CD4-positive, CD25-positive, alpha-beta regulatory T cell (primary cell): ENCODE measurements at places on chromosomes 5 and 9.

GRCh38 chr5:87048156-87048555 lies 219.5 kb upstream of the RASA1 start:
- no peak for DNase-seq

DNA sequence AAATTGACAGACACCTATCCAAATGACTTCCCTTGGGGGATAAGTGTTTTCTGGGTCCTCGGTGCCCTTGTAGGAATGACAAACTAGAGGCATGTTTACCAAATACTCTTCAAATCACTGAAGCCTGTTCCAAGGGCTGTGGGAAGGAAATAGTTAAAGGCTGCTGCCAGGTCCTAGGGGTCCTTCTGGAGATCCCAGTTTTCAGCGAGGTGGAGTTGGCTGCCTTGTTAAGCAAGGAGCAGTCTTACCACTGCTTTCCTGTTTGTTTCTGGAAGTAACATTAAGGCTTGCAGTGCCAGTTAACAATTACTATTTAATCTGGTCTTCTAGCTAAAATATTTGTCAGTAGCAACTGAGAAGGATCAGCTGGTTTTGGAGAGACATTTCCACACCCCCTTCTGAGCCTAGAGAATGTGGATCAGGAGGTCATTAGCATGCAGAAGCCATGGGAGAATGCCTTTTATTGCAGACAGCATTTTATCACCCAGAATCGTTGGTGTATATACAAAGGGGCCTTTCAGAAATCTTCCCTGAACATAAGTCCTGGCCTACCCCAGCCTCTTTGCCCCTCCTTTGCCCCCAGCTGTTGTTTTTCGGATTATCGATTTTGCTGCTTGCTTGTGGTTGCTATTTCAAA lies 238.8 kb downstream of the DMAC1 start:
- DNase-seq: no peak

GRCh38 chr9:7342229-7342628 lies 457.3 kb downstream of the DMAC1 start:
- DNase-seq: no peak

DNA sequence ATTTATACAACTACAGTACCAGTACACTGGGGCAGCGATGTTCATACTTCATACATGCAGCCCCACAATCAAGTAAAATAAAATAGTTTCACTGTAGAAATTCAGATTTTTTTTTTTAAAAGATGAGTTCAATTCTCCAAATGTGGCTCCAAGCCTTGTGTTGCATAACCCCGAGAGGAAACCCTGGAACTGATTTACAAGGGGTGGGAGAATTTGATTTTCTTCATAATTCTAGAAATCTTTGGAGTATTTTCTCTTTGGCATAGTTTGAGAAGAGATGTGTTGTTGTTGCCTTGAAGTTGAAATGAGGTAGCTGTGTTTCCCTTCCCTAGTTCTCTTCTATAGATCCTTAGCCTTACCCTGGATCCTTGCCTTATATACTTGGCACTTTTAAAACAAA lies 3.1 kb downstream of the RHOBTB3 start:
- no peak for DNase-seq

- no peak for DNase-seq
Observed at GRCh38 chr5:64789457-64789856, 20.7 kb downstream of the CWC27 start.

- no peak for DNase-seq
Observed at GRCh38 chr5:61342071-61342501, 10.0 kb downstream of the ZSWIM6 start.

DNA sequence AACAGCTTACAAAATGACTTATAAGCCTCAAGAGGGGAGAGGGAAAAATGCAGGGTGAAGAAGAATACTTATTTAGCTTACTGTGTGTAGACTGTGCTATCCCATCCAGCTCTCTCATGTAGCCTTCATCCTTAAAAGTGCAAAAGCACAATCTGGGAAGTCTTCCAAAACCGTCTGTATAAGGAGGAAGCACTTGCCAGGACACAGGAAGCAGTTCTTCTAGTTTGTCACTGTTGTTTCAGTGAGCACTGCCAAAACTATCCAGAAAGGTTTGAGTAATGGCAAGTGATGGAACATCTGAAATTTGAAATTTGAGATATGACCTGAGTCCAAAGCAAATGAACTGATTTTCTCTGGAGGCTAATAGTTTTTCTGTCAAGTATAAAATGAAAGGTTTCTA lies 140.8 kb upstream of the ISL1 start:
- no peak for DNase-seq

DNA sequence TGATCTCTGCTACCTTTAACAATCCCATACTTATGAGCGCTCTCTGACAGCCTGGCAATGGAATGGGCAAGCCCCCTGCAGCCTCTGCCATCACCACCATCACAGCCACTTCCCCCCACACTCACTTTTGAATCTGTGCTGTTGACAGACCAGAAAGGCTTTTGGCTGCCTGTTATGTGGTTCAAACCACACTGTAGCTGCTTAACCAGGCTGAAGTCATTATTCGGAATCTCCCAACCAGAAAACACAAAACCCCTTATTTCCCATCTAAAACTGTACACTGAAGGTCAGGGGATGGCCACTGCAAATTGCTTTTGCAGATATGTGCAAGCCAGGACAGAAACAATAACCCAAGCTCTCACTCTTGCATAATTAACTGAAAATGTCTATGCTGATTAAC lies 35.8 kb downstream of the PTCH1 start:
- DNase-seq: no peak

GRCh38 chr5:3300726-3301125 lies 294.9 kb upstream of the IRX1 start:
- DNase-seq: no peak
